ENCODE measurements at places on chromosomes 1 and 21.

DNA sequence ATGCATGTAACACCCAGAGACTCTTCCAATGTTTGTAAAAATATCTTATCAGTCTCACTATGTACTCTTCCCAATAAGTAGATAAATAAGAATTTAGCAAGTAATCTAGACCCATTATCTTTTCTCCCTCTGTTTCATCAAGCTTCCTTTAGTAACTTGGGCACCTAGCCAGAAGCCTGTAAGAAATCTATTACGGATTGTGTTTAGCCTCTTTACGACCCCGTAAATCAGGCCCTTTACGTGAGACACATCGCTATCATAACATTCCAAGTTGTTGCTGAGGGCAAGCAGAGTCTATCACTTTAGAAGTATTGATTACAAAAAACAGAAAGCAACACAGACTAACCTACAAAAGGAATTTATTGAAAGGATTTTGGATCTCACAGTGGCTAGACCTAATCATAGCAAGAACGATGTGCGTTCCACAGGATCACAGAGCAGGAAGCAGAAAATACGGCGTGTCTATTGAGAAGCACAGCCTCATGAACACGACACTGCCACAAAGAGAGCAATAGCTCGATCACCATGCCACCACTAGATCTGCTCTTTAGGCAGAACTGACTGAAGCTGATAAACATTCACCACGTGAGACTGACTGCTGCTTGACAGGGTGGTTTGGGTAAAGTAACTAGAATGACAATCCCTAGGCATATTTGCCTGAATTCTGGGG is 922.1 kb downstream of the AMY1C start:
- DNase-seq, result no peak

GRCh38 chr1:53807916-53808315 is 30.2 kb downstream of the NDC1 start:
- no peak for DNase-seq

GRCh38 chr1:231046730-231047395 is 6.8 kb upstream of the FAM89A start:
- no peak for DNase-seq

GRCh38 chr1:183590244-183591191 is at the start of gene NCF2:
NCF2 (minus strand) TSS chr1:183590459; CDS start chr1:183590329, 130 bp downstream.
- DNase-seq, result peak; percentile 80

GRCh38 chr1:247115141-247115510 is 11.0 kb upstream of the ZNF669 start:
- DNase-seq, result no peak

- no peak for DNase-seq
Measured at GRCh38 chr1:161133220-161133740, 813 bp upstream of the DEDD start.

- no peak for DNase-seq
Measured at GRCh38 chr1:154856049-154856448, 14.0 kb downstream of the KCNN3 start.

- DNase-seq, result no peak
Measured at GRCh38 chr1:16971341-16972188, 8.9 kb downstream of the MFAP2 start.

- no peak for DNase-seq
Measured at GRCh38 chr21:26107429-26107828, 63.1 kb downstream of the APP start.

DNA sequence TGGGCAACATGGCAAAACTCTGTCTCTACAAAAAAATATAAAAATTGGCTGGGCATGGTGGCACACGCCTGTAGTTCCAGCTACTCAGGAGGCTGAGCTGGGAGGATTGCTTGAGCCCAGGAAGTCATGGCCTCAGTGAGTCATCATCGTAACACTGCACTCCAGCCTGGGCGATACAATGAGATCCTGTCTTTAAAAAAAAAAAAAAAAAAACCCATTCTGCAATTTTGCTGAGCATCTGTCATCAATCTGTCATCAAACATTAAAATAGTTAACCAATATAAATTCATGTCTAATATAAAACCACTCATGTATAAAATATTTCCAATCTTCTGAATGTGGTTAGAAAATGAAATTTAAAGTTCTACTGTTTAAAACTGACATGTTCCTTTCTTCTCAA is 56.9 kb downstream of the LPAR3 start:
- no peak for DNase-seq

DNA sequence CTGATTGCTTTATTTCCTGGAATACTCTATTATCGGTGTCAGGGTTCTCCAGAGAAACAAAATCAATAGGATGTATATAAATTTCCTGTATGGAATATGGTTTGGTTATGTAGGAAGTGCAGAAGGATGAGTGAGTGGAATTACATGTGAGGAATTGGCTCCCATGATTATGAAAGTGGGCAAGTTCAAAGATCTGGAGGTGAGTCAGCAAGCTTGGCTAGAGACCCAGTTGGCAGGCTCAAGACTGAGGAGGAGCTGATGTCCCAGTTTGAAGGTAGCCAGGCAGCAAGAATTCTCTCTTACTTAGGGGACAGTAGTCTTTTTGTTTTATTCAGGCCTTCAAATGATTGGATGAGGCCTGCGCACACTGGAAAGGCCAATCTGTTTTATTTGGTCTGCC is 57.5 kb downstream of the MAP3K7CL start:
- no peak for DNase-seq

DNA sequence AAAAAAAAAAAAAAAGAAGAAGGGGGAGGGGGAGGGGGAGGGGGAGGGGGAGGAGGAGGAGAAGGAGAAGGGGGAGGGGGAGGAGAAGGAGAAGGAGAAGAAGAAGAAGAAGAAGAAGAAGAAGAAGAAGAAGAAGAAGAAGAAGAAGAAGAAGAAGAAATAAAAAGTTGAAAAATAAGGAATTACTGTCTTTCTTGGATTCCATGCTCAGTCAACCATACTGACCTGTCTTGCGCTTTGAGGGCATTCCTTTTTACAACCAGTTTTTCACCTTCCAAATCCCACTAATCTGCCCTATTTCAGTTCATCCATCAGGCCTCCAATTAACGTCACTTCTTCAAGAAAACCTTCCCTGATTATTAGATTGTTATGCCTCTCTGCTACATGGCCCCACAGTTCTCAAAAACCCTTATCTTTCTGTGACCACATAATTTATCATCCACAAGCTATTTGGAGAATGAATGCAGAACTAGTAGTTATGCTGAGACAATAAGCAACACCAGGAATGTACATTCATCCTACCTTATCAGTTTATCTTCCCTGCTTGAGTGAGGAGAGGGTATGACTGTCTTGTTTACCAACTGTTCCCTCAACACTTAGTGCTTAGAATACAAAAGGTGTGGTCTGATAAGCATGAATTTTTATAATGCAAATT is 57.5 kb upstream of the GUCA2A start:
- no peak for DNase-seq

DNA sequence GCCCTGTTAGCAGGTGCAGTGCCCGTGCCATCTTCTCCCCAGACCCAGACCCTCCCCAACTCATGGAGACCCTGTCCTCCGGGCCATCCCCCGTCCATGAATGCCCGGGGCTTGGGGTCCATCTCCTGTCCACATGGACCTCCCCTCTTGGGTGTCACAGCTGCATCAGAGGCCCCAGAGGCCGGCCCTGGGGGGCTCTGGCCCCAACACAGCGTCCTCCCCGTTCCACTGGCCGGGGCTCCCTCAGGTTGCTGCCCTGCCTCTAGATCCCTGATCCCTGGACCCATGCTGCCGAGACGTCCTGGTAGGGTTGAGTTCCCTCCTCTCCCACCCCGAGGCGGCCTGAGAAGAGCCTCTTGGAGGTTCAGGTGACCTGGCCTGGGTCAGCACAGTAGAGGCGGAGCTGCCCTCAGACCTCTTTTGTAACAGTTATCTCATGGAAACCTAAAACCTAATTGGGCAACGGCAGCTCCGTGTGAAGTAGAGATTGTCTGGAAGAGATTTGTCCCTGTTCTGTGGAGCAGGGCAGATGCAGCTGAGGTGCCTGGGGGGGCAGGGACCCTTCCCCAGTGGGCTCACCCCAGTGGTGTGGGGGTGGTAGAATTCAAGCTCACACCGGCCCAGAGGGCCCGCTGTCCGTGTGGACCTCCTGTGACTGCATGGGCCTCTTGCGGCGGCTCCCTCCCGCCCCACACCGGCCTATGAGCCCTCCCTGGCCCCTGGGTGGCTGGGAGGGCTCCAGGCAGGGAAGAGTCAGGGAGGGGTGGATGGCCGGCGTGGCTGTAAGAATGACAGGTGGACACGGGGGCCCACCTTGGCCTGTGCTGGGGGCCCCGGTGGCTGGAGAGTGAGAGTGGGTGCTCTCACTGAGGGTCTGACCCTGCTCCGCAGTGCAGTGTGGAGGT is 56.1 kb downstream of the SKI start:
- no peak for DNase-seq

- DNase-seq, result peak; percentile 47
Measured at GRCh38 chr1:19476450-19477190, 8.7 kb downstream of the CAPZB start.

DNA sequence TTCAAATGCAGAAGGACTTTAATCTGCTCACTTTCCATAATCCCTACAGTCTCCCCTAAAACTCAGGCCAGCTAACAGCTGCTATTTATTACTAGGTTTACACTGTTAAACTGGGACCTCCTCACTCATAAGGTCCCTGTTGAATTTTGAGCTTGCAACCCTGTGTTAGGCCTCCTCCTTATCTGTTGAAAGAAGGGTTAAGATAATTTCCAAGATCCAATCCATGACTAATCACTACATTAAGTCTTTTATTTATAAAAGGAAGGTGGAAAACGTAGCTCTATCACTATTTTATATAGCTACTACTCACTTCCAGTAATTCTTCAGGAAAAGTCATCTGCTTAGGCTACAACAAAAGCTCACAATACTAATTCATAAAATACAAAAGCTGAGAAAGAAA is 79.5 kb downstream of the EVI5 start:
- no peak for DNase-seq

DNA sequence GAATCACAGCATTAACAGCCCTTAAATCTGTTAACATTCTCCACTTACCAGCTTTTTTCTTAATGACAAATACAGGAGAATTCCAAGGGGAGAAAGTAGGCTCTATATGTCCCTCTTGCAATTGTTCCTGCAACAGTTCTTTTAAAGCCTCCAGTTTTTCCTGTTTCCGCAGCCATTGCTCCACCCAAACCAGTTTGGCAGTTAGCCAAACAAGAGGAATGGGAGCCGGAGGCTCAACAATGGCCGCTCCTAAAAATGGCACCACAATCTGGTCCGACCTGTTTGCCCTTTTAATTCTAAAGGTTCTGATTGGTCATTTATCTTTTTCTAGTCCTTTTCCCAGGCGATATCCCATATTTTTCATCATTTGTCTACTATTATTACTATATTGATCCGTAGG is 14.0 kb upstream of the L1TD1 start:
- DNase-seq, result no peak

- no peak for DNase-seq
Measured at GRCh38 chr1:14369526-14370213, 228.8 kb upstream of the KAZN start.

DNA sequence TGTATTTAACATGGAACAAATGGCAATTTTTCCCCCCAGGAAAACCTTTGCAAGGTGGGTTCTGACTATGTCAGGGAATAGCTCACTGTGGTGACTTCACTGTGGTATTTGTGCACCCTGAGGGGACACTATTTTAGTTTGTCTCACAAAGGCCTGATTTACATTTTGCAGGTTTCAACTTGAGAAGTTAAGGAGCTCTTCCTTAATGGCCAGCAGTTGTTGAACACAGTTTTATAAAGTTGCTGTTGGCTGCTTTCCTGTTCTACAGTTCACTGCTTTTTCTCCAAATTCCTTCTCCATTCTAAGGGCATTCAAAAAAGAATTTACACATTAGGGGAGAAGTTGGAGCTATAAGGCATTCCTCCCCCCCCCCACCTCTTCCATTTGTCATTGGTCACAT is 4.6 kb downstream of the LAMC1 start:
- DNase-seq, result no peak

DNA sequence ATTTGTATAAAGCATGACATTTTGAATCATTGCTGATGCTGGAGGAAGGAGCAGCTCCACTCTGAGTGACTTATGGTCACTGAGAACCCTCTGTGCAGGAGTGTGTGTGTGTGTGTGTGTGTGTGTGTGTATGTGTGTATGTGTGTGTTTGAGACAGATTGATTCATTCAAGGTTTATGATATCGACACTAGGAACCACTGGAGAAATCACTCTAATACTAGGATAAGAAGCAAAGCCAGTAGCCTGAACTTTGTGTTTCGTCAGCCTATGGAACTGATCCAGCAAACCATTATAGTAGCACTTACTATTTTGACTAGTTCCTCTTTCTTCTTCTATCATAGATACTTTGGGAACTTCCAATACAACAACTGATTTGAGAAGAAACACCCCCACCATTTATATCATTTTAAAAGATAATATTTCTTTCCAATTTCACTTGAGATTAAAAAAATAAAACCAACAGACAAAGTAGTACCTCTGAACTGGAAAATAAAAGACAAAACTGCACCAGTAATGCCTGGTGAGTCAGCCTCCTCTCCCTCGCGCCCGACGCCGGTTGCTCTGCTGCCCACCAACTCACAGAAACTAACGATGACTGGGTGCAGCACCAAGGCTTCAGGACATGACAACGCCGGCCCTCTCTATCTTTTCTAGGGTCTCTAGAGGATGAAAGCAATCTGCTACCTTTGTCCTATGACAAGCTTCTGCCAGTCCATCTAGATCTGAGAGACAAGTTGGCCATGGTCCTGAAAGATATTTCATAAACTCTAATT is 20.9 kb downstream of the SLAMF1 start:
- DNase-seq, result no peak

DNA sequence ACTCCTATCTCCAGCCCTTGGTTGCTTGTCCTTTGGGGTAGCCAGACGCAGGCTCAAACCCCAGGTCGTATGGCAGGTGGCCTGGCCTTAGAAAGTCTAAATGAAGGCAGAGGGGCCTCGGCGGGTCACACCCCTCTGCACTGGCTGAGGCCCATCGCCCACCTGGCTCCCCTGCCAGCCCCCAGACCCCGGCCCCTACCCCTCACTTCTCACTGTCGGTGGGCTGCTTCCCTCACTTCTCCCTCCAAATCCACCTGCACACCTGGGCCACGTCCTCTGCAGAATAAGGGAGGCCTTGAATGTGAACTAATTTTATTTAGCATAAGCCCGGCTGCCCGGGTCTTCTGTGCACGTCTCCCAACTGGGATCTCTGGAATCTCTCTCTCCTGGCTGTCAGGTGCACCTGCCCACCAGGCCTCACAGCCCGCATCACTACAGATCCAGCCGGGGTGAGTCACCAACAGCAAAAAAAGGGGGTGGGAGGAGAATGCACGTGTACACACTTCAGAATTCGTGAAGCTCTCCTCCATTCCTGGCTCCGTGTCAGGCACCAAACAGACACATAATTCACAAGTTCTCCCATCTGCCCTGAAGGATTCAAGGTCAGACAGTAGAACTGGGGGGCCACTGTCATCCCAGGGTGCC is 107.5 kb upstream of the SIM2 start:
- no peak for DNase-seq

DNA sequence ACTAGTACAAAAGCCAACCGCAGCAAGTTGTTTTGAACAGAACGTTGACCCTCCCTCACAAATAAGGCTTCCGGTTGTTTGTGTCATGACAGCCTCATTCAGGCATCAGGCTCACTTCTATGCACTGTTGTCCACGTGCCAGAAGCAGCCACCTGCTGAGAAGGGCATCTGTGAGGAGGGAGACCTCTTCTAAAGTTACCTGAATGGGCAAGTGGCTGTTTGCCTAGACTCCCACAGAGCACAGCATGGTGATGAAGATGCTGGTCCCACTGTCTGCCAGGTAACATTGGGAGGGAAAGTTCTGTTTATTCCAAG is 176.1 kb downstream of the CLIC6 start:
- DNase-seq, result no peak

GRCh38 chr1:32247983-32248889 is 1.2 kb downstream of the FAM167B start:
- DNase-seq, result peak; percentile 89

- DNase-seq, result no peak
Measured at GRCh38 chr1:98130408-98130807, 209.6 kb upstream of the DPYD start.

- DNase-seq, result no peak
Measured at GRCh38 chr21:29805105-29805504, 134.7 kb downstream of the GRIK1 start.
